Stimulated activated CD8-positive, alpha-beta memory T cell treated with anti-CD3 and anti-CD28 coated beads, Interleukin-4, amount 100 ng/mL, for 1 hour (primary cell): ENCODE measurements at places on chromosomes 1 and 21.

- DNase-seq: no peak
Observed at GRCh38 chr1:64834734-64835133, 89.9 kb downstream of the RAVER2 start.

- DNase-seq: no peak
Observed at GRCh38 chr1:93992954-93993353, 83.7 kb upstream of the GCLM start.

DNA sequence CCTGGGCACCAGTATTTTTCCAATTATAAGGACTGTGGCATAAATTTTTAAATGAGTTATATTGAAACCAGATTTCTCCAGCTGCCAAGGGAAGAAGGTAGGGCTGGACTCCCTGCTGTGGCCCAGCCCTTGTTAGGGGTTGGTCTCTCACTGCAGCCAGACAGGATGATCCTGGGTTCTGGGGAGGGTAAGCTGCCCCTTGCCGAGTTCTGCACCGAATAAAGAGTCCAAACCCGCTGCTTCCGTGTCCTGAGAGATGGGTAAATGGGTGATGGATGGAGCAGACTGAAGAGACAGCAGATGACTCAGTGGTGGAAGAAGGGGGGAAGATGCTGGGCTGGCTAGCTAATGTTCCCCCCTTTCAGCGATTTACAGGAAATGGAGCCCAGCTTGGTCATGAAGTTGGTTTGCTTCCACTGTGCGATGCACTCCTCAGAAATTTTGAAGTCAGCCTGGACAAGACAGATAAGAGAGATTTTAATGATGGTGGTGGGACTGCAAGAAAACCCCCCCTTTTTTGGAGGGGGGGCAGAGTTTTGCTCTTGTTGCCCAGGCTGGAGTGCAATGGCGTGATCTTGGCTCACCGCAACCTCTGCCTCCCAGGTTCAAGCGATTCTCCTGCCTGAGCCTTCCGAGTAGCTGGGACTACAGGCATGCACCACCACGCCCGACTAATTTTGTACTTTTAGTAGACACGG is 41.4 kb downstream of the YARS1 start:
- no peak for DNase-seq

GRCh38 chr1:17028662-17029188 is 17.0 kb upstream of the ATP13A2 start:
- no peak for DNase-seq

DNA sequence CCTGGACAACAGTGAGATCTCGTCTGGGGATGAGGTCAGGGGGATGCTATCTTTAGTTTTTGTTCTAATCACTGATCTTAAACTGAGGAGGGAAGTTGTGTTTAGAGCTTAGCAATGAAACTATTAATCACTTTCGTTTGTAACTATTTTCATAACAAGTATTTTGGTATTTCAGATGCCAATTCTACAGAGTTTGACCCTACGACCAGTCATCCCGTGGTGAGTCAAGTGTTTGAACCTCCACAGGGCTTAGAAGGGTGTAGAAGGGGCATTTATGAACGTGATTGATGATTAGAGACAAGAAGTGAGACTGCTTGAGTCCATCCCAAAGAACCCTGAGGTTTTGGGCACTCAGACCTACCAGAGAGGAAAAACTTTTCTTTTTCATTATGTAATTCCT is 15.6 kb downstream of the SLFNL1 start:
- DNase-seq: no peak

DNA sequence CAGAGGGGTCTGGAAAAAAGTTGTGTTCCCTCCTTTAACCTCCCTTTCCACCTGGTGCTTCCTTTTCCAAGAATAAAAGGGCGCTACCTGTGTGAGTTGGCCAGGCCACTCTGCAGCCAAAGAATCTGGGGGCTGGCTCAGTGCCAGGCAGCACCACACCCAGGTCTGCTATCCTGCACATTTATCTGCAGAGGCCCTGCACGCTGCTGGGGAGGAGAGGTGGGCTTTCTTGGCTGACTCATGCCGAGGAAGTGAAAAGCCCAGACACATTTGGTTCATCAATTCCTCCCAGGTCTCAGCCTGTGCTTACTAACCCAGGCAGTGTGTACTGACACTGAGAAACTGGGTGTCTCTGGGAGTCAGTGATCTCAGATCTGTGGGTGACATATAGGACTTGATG is 79.8 kb upstream of the F3 start:
- DNase-seq: no peak

DNA sequence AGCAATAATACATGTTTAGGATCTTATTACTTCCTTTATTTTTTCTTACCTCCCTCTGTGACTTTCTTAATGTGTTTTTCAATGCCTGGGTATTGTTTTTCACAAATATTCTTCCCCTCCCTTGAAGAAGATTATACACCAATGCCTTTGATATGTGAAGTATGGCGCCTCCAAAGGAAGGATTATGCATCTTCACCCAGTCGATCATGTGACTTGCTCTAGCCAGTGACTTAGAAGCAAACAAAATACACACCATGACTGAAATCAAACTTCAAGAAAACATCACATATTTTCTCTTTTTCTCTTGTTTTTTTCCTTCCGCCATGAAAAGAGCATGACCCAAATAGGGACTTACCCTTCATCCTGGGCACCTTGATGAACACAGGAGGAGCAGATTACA is 297.1 kb downstream of the NCAM2 start:
- DNase-seq: no peak

- no peak for DNase-seq
Observed at GRCh38 chr1:163069142-163069541, at the start of gene RGS4. TSS of gene RGS4 (plus strand) at chr1:163069361. CDS start at chr1:163069485, 124 bp downstream.

DNA sequence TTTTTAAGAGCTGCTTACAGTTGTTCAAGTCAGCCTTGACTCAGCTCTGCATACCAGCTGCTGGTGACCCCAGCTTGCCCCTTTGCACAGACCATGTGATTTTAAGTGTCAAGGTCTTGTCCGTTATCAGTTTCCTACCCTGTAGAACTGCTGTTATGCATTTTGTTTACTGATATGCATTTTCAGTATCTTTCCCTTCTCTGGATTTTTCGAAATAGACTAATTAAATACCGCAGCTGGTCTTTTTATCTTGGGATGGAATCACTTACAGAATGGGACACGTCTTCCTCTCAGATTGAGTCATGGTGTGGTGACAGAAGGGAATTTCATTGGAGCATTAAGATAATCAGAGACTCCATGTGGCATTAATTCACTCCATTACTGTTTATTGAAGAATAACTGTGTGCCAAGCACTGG is 145.6 kb downstream of the FMN2 start:
- no peak for DNase-seq

GRCh38 chr1:245986404-245987218 is 520.5 kb downstream of the SMYD3 start:
- no peak for DNase-seq

DNA sequence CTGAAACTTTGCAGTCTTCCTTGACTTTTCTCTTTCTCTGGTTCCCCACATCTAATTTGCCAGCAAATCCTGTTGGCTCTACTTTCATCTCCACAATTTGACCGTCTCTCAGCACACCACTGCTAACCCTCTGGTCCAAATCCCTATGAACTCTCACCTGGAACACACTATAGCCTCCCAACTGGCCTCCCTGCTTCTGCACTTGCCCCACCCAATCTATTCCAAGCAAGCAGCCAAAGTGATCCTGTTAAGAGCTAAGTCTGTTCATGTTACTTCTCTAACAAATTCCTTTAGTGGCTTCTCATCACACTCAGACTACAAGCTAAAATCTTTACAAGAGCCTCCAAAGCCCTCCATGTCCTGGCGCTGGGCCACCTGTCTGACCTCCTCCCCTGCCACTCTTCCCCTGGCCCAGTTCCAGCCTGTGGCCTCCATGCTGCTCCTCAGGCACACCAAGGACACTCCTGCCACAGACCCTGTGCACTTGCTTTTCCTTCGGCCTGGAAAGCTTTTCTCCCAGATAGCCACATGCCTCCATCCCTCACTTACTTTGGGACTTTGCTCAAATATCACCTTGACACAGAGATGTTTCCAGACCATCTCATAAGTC is 104.1 kb downstream of the DTL start:
- no peak for DNase-seq

DNA sequence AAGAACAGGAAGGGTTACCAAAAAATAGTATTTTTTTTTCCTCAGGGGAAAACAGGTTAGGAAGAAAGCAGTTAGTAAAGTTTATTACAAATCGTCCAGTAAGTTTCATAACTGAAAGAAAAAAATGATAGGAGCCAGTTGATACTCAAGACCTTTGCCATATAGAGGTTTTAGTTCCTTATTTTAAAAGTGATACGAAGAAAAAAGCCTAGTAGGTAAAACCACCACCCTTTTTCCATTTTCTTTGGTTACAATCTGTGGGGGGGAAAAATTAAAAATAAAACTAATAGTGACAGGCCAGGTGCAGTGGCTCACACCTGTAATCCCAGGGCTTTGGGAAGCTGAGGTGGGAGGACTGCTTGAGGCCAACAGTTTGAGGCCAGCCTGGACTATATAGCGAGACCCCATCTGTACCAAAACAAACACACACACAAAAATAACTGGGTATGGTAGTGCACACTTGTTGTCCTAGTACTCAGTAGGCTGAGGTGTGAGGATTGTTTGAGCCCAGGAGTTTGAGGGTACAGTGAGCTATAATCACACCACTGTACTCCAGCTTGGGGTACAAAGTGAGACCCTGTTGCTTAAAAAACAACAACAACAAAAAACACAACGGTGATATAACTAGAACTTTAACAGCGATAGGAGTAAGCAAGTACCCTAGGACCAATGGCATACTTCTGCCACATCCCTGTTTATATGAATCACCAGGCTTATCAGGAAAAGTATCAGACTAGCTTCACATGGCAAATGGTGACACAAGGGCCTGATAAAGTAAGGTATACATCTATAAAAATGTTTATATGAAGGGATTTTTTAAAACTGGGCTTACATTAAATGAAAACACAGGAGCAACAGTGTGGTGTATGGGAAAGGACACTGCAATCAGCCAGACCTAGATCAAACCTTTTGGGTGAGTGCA is 5.4 kb downstream of the TMEM59 start:
- DNase-seq: no peak

DNA sequence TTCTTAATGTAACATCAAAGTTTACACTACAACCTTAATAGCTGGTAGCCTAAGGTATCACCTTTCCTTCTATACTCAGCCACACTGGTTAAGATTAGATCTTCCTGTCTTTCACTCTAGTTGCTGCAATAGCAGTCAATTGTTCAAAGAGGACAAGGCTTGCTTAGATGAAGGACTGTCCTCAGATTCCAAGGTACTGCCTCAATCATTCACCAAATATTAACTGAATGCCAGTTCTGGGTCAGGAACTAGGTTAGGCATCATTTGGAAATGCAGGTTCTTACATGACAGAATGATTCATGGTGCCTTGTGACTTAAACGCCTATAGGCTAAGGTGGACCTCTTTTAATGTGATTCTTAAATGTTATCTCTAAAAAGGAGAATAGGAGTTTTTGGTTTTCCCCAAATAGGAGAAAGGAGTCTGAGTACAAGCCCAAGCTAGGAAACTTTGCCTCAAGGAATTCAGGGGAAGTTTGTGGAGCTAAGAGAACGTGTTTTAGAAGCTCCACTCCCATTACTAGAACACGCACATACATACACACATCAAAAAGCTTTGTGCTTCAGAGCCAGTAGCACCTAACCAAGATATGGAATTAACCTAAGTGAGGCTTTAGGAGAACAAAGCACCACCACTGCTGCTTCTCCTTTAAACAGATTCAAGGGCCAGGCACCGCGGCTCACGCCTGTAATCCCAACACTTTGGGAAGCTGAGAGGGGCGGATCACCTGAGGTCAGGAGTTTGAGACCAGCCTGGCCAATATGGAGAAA is 8.5 kb upstream of the WDR47 start:
- DNase-seq: no peak

DNA sequence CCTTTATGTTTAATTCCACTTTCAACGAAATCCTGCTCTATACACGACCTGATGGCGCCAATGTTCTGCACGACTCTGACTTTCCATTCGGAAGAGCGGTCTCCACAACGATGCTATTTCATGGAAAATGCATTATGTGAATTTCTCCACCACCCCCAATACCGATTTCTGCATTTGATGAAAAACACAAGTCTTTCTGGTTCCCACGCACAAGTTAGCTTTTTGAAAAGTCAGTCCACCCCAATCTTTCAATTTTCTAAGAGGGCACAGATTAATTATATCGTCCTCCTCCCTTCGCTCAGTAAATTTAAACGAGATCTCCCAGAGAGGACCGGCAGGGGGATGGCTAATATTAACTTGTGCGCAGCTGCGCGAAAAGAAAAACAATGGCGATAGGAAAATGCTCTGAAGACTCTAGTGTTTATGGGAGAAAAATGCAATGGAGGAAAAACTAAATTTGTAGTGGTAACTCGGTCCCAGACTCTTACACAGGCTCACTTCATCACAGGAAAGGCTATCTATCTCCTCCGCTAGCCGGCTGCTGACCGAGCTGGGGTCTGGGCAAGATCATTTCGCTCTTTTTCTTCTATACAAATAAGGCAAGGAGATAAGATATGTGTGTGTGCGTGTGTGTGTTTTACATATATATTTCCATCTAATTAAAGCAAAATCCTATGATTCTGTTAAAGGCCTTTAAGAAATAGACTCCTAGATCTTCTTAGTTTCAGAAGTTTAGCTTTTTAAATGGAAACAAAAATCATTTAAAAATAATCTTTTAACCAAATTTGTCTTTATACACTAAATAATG is 1.2 kb upstream of the LHX8 start:
- DNase-seq: no peak

- no peak for DNase-seq
Observed at GRCh38 chr1:168799927-168800605, 71.1 kb upstream of the DPT start.

DNA sequence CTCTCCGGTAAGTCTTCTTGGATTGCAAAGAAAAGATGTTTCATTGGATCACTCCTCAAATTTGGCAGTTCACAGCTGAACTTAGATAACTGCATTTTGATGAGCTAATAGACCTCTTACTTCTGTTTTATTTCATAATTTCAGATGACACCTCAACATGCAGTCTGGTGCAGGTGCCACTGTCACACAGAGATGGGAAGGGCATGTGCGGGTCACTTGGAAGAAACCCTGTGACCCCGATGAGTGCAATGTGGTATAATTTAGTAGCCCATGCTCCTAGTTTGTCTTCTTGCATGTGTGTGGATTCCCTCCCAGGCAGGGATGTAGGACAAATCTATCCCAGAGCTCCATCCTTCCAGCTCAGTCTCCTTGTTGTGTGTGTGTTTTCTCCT is 481 bp upstream of the SLAMF1 start:
- no peak for DNase-seq

DNA sequence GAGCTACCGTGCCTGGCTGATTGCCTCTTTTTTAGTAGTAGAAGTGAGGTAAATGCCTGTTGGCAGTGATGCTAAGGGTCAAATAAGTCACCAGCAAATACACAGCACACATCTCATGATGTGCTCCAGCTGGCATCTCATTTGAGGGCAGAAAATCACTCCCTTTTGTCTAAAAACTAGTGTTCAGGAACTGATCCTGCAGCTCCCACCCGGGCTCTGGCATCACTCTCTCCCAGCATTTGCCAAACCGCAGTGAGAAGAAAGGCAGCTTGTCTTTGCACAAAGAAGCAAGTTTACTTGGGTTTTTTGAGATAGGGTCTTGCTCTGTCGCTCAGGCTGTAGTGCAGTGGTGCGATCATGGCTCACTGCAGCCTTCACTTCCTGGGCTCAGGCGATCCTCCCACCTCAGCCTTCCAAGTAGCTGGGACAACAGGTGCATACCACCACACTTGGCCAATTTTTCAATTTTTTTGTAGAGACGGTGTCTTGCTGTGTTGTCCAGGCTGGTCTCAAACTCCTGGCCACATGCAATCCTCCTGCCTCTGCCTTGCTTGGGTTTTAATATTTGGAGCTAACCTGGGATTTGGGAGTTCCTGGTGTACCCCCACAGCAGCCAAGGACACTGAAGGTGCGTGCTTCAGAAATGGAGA is 4.1 kb downstream of the RBP7 start:
- no peak for DNase-seq

GRCh38 chr1:41380979-41381691 is 19.9 kb downstream of the FOXO6 start:
- no peak for DNase-seq

GRCh38 chr1:109769330-109770078 is 5.8 kb upstream of the EPS8L3 start:
- no peak for DNase-seq
